ENCODE measurements at places on chromosomes 7 and 10. TPM values are rescaled to one million over a fixed set of nuclear protein-coding genes. Genes with fewer than 3 reads are reported as not detected.
A peak's percentile ranks its signal among the peaks of the same experiment; 100 is the strongest.

Gene CRPPA
- total RNA-seq: 4.5 TPM

Gene PUS7
- 23.5 TPM for total RNA-seq

Gene SLC39A12
- not detected for total RNA-seq

Gene NYAP1
- not detected for total RNA-seq

Gene CLRN3
- not detected for total RNA-seq

GRCh38 chr7:142827951-142828500, 26.9 kb upstream of the EPHB6 start:
- no peak for DNase-seq

GRCh38 chr7:35605760-35606159, 89.2 kb downstream of the HERPUD2 start:
- DNase-seq: peak; percentile 79

GRCh38 chr10:106941297-106942034, 223.0 kb downstream of the SORCS1 start:
- DNase-seq: peak; percentile 26

- DNase-seq: no peak
These were observed 475.1 kb upstream of the ANKRD30A start for GRCh38 chr10:36650274-36650673.

- no peak for DNase-seq
These were observed at the start of gene DLX6 for GRCh38 chr7:97005183-97006054. Gene DLX6 (plus strand): TSS chr7:97005553. CDS start chr7:97005978, 425 bp downstream.

DNA sequence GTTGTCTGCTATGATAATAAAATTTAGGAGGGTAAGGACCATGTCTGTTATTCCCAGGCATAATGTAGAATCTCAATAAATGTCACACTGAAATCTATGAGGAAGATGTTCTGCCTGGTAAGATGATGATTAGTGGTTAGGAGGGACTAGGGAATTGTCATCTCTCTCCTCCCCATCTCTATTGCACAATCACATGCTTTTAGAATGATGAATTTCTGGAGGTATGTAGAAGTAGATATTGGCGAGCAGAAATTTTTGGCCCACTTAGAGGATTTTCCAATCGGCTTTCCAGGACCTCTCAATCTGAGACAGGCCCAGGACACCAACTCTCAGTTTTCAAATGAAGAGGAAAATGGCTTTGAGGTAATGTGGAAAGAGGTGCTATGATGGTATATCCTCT, 2.0 kb upstream of the PITX3 start:
- DNase-seq: no peak

GRCh38 chr7:46321556-46322205, 400.6 kb upstream of the IGFBP3 start:
- DNase-seq: peak; percentile 65

GRCh38 chr10:95443636-95444035, 117.5 kb downstream of the SORBS1 start:
- DNase-seq: no peak

DNA sequence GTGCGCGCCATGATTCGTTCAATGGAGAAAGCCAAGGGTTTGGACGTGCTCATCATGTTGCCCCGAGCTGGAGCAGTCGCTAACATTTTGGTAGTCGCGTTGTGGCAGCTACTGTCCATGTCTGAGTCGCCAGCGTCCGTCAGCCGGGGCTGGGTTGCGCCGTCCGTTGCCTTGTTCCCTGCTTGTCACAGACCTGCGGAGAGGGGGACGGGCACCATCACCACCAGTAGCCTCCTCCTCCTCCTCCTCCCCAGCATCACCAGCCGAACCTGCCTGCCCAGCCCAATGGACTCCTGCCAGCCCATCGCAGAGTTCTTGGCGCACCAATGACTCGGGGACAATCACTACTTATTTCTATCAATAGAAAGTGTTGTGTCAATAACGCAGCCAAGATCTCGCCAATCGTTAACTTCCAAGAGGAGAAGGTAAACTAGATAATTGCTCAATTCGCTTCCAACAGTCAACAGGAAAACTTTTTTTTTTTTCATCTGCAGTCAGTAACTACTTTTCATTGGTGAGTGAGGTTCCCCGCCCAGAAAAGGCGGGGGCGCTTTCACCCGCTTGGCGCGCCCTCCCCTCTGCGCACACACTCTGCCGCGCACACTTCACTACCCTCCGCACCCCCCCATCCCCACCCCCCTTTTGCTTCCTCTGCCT, at the start of gene FEZF1:
TSS of gene FEZF1 (minus strand) at position 432 of the 657 bp plus-strand sequence. CDS start at position 119, 313 bp downstream.
- peak; percentile 33 for DNase-seq

- no peak for DNase-seq
These were observed 250.5 kb downstream of the ARHGAP12 start for GRCh38 chr10:31678139-31678536.

DNA sequence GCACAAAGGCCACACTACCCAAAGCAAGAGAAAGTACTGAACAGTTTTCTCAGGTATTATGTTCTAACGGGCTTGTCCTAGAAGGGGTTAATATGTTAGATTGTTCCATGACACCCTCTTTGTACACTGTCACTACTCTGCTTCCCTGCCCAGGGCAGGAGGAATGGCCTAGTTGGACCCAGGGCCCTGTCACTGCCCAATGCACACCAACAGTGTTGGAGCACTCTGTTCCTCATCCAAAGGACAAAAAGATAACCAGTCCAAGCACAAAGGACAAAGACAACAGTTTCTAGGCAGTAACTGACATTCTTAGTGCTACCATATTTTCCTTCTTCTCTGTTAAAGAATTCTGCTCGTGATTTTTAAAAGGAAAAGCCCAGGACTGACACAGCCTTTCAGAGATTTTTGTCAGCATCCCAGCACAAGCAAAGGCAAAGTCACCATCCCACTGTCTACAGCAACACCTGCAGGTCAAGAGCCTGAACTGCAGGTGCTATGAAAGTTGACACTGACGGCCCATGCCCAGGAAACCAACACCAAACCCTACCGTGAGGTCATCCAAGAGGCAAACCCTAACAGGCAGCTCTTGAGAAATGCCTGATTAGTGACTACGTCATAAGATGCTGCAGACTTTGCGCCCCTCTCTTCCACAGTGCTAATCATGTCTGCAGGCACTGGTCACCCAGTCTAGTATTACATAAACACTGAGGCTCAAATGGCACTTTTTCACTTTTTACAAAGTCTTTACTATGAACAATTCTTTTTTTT, 13.2 kb downstream of the NUDCD3 start:
- DNase-seq: peak; percentile 77

GRCh38 chr7:55157764-55158105, 138.9 kb downstream of the EGFR start:
- DNase-seq: no peak

GRCh38 chr7:1927937-1928644, 258.0 kb downstream of the ELFN1 start:
- no peak for DNase-seq

DNA sequence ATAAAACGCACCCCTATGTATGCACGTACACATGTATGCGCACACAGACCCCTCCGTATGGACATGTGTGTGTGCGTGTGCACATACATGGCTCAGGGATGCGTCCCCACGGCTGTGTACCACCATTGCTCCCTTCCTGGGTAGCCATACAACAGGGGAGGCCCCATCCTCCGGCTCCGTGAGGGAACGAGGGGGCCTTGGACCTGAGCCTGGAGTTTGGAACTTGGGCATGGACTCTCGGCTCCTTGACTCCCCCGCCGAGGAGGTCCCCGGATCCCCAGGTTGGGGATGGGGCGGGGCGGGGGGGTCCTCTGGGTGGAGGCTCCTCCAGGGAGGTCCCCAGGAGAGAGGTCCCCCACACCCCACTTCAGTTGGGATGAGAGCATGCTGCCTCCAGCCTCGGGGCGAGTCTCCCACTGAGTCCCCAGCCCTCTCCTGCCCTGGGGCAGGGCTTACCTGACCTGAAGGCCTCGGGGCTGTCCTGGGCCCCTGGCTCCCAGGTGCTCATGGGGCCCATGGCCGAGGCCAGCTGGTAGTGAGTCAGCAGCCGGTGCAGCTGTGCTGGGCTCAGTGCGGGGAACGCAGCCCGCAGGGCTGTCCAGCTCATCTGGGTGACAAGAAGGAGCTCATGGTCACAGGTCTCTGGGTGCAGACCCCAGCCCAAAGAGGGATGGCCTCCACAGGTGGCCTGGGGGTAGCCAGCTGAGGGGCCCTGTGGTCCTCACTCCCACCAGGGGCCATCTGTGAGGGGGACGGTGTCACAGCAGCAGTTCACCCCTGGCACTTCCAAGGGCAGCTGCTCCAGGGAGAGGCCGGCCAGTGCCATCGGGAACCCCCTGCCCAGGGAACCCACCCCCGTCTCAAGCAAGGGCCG, 29.9 kb downstream of the AP5Z1 start:
- no peak for DNase-seq

GRCh38 chr10:1685699-1686490, 51.4 kb downstream of the ADARB2 start:
- no peak for DNase-seq

GRCh38 chr10:31318382-31318853, 598 bp upstream of the ZEB1 start:
- peak; percentile 80 for DNase-seq

GRCh38 chr7:25515633-25516275, 287.5 kb upstream of the NPVF start:
- no peak for DNase-seq

DNA sequence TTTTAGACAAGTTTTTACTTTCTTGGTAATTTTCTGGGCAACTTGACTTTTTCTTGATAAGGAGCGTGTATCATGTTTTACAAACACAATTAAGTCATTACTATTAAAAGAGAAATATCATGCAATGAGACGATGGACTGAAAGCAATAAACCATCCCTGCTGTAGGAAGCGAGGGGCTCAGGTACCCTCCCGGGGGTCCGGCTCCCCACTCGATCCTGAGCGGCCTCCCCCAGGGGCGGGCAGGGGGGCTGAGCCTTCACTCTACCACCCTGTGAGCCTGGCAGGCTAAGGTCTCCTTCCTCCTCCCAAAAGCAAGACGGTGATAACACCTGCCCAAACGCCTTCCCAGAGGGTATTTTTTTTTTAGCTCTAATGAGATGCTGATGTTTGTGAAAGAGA, 51.8 kb upstream of the ADGRA1 start:
- DNase-seq: no peak

- no peak for DNase-seq
These were observed 82.9 kb downstream of the VIPR2 start for GRCh38 chr7:159061674-159062212.

GRCh38 chr7:142997456-142997989, 29.4 kb downstream of the OR9A2 start:
- no peak for DNase-seq

DNA sequence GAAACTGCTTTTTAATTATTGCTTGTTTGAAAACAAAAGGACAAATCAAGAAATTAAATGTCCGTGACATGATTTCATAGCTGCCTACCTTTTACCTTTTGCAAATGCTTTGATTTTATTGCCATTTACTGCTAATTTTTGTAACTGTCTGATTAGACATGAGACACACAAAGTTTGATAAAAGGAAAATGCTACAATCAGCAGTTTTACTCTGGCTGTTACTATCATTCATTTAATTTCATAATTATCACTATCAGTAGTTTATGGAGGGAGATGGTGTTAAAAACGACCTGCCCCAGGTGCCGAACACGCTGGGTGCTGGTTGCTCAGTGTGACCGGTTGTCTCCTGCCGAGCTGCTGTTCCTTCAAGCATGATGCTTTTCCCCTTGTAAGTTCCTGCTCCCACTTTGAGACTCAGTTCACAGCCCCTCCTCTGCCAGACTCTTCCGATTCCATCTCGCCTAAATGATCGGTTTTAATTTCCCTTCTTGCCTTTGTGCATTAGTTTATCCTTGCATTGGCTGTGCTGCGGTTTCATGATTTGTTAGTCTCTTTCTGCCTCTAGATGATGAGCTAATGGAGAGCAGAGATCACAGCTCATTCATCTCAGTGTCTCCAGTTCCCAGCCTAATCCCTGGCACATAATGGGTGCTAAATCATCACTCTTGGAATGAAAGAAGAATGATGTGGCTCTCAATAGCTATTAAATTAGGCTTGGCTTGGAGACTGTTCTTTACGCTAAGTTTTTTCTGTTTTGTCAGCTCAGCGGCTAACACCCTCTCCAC, 110.6 kb downstream of the PFKFB3 start:
- no peak for DNase-seq

DNA sequence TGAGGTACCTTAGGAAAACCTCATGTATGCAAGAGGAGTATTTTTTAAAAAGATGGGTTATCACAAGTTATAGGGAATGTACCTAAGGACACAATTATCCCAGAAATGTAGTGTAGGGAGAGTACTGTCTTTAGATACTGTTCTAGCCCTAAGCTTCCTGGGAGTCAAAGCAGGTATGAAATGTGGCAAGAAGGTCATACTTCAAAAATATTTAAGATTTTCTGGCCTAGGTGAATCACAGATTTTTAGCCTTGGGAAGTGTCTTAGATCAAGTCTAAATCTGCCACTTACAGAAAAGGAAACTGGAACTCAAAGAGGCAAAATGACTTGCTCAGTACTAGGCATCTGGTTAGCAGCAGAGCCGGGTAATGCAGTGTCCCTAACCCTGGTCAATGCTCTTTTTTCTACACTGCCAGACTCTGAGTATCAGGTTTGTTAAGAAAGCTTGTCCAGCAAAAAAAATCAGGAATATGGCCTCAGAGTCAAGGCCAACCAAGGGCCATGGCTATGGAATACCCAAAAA, 13.9 kb downstream of the PIK3AP1 start:
- DNase-seq: no peak

DNA sequence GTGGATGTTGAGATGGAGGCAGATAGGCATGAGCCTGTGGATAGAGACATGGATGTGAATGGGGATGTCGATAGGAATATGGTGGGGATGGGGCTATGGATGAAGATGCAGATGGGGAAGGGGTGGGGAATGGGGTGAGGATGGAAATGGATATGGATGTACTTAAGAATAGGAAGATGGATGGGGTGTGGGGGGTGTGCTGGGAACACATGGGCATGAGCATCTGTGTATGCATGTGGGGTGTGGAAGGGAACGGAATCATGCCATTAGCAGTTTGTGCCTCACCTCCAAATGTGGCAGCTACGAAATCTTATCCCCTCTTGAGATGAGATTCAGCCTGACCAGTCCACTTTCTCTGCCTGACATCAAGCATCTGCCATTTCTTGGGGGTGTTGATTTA, 359.5 kb upstream of the MGMT start:
- no peak for DNase-seq

DNA sequence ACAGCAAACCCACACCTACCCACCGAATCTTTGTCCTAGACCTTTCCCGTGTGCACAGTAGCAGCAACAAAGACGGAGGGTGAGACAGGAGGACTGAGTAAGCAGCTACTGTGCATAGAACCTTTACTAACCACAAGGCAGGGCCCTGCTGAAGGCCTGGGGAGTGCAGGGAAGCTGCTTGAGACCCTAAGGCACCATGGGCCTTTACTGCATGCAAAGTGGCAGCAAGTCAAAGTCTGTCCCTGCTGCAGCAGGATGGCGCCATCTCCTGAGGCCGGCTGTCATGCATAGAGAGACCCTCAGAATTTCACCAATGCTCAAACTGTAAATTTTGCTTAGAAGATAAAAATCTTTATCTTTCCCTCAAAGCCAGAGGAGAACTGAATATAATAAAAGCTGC, 610.5 kb downstream of the ACTR3B start:
- DNase-seq: no peak

- DNase-seq: no peak
These were observed 188.3 kb downstream of the MAD1L1 start for GRCh38 chr7:2044311-2044882.

- DNase-seq: no peak
These were observed 48.2 kb upstream of the CREB5 start for GRCh38 chr7:28364082-28364481.

All from renal cortical epithelial cell (primary cell).